Activated CD8-positive, alpha-beta T cell treated with anti-CD3 and anti-CD28 coated beads for 36 hours (primary cell): ENCODE measurements at places on chromosomes 1 and 21. TPM values are rescaled to one million over a fixed set of nuclear protein-coding genes. Genes with fewer than 3 reads are reported as not detected.

Gene LIN28A
- not detected for total RNA-seq

Gene PLEKHA6
- total RNA-seq = 3.7 TPM

Gene PALMD
- not detected for total RNA-seq

Gene CHRM3
- total RNA-seq = 0.36 TPM

Gene PAPPA2
- 0.13 TPM for total RNA-seq

Gene IFNLR1
- total RNA-seq = 6.4 TPM

Gene EFCAB7
- total RNA-seq = 6.8 TPM

Gene AGO3
- total RNA-seq = 27.7 TPM

Gene KCNE2
- not detected for total RNA-seq

Gene UBL4B
- total RNA-seq = not detected

Gene MARK1
- total RNA-seq = not detected

Gene PROK1
- not detected for total RNA-seq

Gene TPTE
- not detected for total RNA-seq

Gene AMY1C
- total RNA-seq = not detected

Gene PRR9
- not detected for total RNA-seq

Gene CNR2
- 0.25 TPM for total RNA-seq

Gene PPM1J
- total RNA-seq = 2.8 TPM

Gene OXCT2
- total RNA-seq = 4.2 TPM

Gene TCEA3
- total RNA-seq = 8.3 TPM

Gene GIPC2
- total RNA-seq = 0.41 TPM

Gene NMNAT2
- total RNA-seq = not detected

Gene RASAL2
- not detected for total RNA-seq

Gene NAXE
- total RNA-seq = 68.6 TPM

Gene GJA8
- not detected for total RNA-seq

Gene SHE
- not detected for total RNA-seq

Gene NLRP3
- total RNA-seq = 3.2 TPM

Gene FCRL2
- not detected for total RNA-seq

Gene NUCKS1
- total RNA-seq = 145 TPM

Gene NPHS2
- not detected for total RNA-seq

Gene VWA5B1
- total RNA-seq = not detected

Gene OPRD1
- not detected for total RNA-seq

Gene ZNF683
- total RNA-seq = 1.3 TPM

Gene OR2T35
- total RNA-seq = not detected

Gene HSD3B1
- total RNA-seq = not detected

Gene CCDC17
- total RNA-seq = 1.9 TPM

Gene FAM110D
- total RNA-seq = not detected

Gene SLC9C2
- not detected for total RNA-seq

Gene FCRL6
- 0.20 TPM for total RNA-seq

Gene GRHL3
- total RNA-seq = not detected

Gene ACOT7
- total RNA-seq = 80.4 TPM

Gene BMP8B
- 0.51 TPM for total RNA-seq
